Activated CD4-positive, CD25-positive, alpha-beta regulatory T cell treated with anti-CD3 and anti-CD28 coated beads, Interleukin-2, amount 50 U/mL, for 24 hours (primary cell): ENCODE measurements at places on chromosomes 7 and 10.

GRCh38 chr7:99080679-99081078, 63.2 kb downstream of the SMURF1 start:
- ATAC-seq: no peak

DNA sequence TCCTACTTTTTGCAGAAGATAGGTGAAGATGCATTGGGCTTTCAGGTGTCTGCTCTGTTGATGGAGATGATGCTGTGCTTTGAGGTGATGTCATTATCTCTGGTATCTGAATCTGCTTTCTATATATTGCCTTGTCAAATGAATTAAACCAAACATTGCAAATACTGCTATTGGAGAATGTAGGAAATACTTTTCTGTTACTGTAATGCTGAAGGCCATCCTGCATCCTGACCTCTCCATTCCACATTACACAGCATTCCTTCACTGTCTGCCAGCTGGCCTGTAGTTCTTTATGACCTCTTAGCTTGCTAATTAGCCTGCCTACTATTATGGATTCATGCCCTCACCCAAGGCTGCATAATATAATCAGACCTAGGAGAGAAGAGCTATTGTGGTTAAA, 73.2 kb downstream of the VCL start:
- no peak for ATAC-seq

- no peak for ATAC-seq
Observed at GRCh38 chr7:35694161-35694783, 663 bp downstream of the HERPUD2 start.

- ATAC-seq: no peak
Observed at GRCh38 chr7:69947998-69948397, 349.7 kb downstream of the AUTS2 start.

DNA sequence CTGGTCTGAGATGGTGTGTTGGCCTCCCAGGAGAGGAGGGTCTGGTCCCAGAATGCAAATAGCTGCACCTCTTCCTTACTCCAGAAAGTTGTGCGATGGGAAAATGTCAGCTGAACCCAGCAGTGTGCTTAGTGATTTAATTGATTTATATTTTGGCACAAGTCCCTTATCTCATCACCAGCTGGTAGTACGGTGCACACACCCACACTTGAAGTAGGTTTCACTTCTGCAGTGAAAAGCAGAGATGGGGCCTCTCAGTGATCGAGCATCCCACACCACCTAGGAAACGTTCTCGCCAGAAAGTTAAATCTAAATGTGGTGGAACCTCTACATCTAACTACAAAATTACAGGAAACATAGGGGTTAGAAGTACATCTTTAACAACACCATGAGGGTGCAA, 80.4 kb downstream of the UBE3C start:
- no peak for ATAC-seq

- ATAC-seq: no peak
Observed at GRCh38 chr7:30705596-30705995, 23.3 kb upstream of the CRHR2 start.
